ENCODE measurements at places on chromosomes 2 and 18. TPM values are rescaled to one million over a fixed set of nuclear protein-coding genes. Genes with fewer than 3 reads are reported as not detected.

- no peak for DNase-seq
These were observed 104.7 kb downstream of the THADA start for GRCh38 chr2:43491065-43491639.

GRCh38 chr2:192194265-192194865 is 368 bp downstream of the TMEFF2 start:
- DNase-seq: no peak

SIX3 gene
- total RNA-seq: 1.2 TPM

REG3A gene
- total RNA-seq: not detected

Measured in HCT116 (cell line).